ENCODE measurements at places on chromosomes 4 and X.

DNA sequence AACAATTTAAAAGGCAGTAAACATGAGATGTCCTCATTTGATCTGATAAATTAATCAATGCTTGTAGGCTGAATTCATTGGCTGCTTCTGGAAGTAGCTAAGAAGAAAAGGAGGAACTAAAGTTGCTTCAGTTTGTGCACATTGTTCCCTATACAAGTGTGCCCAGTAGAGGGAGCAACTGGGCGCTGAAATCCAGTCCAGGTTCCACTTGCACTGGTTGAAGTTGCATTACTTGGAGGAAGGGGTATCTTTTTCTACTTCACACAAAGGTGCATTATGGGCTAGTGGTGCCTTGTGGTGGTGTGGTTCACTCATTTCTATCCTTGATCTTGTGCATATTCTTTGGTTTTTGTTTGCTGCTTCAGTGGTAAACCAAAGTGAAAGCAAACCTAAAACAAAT is 67.9 kb upstream of the SOX3 start:
- DNase-seq = peak; percentile 14

- DNase-seq = peak; percentile 52
These were observed 174.2 kb upstream of the JADE1 start for GRCh38 chr4:128635141-128635954.

- peak; percentile 47 for DNase-seq
These were observed 77.1 kb upstream of the WDR17 start for GRCh38 chr4:175988511-175988910.

DNA sequence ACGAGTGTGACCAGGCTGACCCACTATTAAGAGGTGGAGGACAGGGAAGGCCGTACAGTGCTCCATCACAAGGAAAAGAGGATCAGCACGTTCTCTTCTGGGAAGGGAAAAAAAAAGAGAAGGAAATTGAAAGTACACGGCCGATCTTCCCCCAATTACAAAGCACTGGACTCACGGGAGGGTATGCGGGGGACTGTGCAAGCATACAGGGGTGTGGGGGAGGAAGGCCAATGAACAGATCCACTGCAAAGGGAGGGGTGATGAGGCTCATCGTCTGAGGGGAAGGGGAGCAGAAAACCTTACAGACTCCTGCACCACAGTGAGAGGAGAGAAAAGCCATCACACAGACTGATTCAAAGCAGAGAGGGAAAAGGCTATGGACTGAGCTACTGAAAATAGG is 1.1 kb downstream of the ELK1 start:
- DNase-seq = no peak

- DNase-seq = no peak
These were observed 19.5 kb downstream of the SAT1 start for GRCh38 chrX:23802431-23802830.

GRCh38 chrX:17098516-17099247 is 152.2 kb downstream of the REPS2 start:
- DNase-seq = no peak

DNA sequence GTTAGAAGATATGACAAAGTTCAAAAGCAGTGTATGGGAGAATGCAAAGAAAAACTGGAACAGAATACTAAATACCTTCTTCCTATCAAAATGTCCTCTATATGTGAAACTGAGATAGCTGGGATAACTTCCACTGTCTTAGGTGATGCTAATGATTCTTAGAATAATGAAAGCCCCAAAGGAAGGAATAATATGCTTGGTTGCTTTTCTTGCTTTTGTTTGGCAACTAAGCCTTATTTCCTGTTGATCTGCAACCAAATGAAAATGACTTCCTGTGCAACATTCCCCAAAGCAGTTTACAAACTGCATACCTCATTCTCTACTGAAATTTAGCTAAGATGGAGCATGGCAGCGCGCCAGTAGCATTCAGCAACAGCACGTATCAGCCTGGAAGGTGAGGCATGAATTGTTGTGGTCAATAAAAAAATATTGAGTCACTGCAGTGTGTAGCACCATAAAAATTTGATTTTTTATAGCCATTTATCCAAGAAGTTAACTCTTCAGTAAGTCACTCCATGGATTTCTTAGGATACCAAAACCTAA is 18.7 kb downstream of the NDNF start:
- no peak for DNase-seq

DNA sequence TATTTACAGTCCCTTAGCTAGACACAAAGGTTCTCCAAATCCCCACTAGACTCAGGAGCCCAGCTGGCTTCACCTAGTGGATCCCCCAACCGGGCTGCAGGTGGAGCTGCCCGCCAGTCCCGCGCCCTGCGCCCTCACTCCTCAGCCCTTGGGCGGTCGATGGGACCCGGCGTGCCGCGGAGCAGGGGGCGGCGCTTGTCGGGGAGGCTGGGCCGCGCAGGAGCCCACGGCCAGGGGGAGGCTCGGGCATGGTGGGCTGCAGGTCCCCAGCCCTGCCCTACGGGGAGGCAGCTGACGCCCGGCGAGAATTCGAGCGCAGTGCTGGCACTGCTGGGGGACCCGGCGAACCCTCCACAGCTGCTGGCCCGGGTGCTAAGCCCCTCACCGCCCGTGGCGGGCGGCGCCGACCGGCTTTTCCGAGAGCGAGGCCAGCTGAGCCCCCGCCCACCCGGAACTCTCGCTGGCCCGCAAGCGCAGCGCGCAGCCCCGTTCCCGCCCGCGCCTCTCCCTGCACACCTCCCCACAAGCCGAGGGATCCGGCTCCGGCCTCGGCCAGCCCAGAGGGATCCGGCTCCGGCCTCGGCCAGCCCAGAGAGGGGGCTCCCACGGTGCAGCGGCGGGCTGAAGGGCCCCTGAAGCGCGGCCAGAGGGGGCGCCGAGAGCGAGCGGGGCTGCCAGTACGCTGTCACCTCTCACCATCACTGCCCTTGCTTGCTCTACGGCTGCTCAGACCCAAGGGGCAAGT is 39.4 kb downstream of the WFS1 start:
- no peak for DNase-seq

All from putamen (tissue), 1 donor.